Dermis microvascular lymphatic vessel endothelial cell (primary cell): ENCODE measurements at places on chromosomes 12 and 14. TPM values are rescaled to one million over a fixed set of nuclear protein-coding genes. Genes with fewer than 3 reads are reported as not detected.

DNA sequence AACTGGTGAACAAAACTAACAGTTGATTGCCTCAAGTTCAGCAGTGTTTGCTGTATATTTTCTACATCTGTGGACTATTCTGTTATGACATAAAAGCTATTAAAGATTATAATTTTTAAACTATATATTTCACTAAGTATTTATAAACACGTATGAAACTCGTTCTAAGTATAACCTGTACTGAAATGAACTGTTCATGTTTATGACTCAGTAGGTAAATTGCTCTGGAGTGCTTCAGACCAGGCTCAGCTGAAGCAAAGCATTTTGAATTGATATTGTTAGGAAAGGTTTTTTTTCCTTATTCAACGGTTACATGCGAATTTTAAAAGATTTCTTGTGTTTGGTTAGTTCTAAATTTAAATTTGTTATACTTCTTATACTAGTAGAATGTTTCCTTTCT lies 151.3 kb downstream of the RAD51B start:
- DNase-seq = no peak

DNA sequence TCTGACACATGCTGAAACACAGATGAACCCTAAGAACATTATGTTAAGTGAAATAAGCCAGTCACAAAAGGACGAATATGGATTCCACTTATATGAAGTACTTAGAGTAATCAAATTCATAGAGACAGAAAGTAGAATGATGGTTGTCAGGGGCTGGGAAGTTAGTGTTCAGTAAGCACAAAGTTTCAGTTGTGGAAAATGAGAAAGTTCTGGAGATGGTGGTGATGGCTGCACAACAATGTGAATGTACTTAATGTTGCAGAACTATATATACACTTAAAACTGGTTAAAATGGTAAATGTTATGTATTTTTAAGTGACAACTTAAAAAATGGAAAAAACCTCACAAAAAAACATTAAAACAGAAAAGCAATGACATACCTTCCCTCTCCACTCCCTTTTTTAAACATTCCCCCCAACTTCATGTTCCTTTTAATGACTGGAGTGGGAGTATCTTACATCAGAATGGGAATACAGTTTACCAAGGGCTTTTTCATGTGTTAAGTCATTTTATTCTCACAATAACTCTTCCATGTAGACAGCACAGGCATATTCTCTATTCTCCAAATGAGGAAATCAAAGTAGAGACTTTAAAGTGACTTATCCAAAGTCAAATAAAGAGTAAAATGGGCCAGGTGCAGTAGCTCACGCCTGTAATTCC lies 24.0 kb downstream of the BTBD7 start:
- no peak for DNase-seq

The PRIMA1 gene
- total RNA-seq = not detected in 2 replicates

The ITGA7 gene
- total RNA-seq = 0.13 and 0.26 TPM in 2 replicates

DNA sequence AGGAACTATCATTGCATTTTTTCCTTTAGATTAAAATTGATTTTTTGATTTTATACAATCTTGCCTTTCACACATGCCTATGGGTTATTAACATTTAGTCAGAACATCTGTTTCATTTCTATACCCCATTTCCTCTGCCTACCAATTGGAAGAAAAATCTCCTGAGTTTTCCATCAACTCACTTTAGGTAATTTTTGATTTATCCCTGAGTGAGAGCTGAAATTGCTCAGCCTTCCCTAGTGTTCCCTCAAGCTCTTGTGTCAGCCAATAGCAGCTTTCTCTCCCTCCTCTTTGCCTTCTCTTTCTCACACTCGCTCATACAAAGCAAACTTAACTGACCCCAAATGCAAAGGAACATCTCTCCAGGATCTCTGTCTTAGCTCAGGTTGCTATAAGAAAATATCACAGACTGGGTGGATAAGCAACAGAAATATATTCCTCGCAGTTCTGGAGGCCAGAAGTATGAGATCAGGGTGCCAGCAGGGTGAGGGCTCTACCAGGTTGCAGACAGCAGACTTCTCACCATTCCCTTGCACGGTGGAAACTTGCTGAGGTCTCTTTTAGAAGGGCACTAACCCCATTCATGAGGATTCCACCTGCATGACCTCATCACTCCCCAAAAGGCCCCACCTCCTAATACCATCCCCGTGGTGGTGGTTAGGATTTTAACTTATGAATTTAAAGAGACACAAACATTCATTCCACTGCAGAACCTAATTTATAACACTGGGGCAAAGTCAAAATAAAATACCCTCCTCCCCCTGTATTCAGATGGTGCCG lies 224.2 kb upstream of the SFSWAP start:
- DNase-seq = no peak

- DNase-seq = no peak
Observed at GRCh38 chr12:10701131-10701681, 21.9 kb downstream of the YBX3 start.

The CCDC196 gene
- not detected in 2 replicates for total RNA-seq

DNA sequence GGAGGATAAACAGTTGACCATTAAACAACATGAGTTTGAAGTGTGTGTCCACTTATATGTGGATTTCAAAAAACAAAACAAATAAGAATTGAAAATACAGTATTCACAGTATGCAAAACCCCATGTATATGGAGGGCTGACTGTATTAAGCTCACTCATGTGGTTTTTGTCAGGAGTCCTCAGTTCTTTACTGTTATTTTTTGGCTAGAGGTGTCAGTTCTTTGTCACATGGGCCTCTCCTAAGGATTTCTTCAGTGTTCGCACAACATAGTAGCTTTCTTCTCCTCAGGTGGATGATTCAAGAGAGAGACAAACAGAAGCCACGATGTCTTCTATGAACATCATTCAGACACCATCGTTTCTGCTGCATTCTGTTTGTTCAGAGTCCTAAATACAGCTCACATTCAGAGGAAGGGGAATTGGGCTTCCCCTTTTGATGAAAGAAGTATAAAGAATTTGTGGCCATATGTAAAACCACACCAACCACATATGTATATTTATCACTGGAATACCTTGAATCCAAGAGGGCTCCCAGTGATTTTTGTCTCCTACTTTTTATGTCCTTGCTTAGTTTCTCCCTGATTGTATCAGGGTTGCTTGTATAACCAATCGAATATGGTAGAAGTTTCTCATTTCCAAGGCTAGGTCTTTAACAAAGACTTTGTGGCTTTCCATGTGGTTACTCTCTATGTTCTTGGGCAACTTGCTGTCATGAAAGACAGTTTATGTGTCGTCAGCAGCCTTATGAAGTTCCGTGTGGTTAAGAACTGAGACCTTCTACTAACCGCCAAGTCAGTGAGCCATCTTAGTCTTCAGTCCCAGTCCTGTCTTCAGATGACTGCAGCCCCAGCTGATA lies 18.9 kb downstream of the MNAT1 start:
- DNase-seq = no peak

The LALBA gene
- total RNA-seq = not detected in 2 replicates

GRCh38 chr14:104687601-104688504 lies 1.6 kb upstream of the INF2 start:
- DNase-seq = no peak

GRCh38 chr14:29783556-29783955 lies 144.1 kb downstream of the PRKD1 start:
- DNase-seq = no peak

DNA sequence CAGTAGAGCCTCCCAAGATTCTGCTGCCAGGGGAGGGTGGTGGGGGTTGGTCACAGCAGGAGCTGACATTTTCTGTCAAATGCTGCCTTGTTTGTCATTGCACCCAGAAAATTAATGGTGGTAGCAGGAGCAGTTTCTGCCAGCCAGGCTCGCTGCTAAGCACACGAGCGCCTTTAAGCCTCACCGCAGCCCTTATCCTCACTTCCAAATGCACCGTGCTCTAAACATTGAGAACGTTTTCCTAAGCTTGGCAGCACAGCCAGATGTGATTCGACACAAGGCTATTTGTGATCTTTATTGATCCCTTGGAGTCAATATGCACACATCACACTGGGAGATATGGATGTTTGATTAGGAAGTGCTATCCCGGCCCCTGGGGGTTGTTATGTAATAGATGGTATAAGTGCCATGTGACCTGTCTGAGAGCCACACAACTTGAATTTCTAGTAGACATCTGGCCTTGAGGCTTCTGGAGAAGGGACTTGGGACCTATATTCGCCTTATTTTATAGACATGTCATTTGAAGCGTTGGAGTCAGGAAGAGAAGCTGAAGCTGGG lies 31.6 kb upstream of the BEGAIN start:
- DNase-seq = no peak

GRCh38 chr14:52918486-52918885 lies 32.4 kb downstream of the FERMT2 start:
- peak; percentile 96 for DNase-seq

GRCh38 chr14:32710731-32711680 lies 227.7 kb upstream of the NPAS3 start:
- peak; percentile 54 for DNase-seq

The P2RX7 gene
- total RNA-seq = 3.9 and 6.4 TPM in 2 replicates

DNA sequence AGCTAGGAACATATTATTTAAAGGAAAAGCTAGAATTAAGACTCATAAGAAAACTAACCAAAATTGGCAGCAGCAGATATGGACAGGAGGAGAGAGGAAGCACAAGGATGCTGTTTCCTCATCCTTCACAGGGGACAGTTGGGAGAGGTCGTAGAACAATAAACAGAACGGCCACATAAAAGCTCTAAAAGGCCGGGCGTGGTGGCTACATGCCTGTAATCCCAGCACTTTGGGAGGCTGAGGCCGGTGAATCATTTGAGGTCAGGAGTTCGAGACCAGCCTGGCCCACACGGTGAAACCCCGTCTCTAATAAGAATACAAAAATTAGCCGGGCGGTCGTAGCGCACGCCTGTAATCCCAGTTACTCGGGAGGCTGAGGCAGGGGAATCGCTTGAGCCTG lies 10.5 kb downstream of the TCL1B start:
- DNase-seq = peak; percentile 27

The DNAH10 gene
- under 0.01 TPM in 2 replicates for total RNA-seq

- DNase-seq = no peak
Observed at GRCh38 chr12:129887101-129887500, 16.7 kb downstream of the TMEM132D start.

- DNase-seq = no peak
Observed at GRCh38 chr12:38707648-38708047, 197.7 kb downstream of the CPNE8 start.

The WSCD2 gene
- not detected in 2 replicates for total RNA-seq

GRCh38 chr12:22578328-22578727 lies 34.0 kb upstream of the C2CD5 start:
- DNase-seq = no peak

GRCh38 chr14:28361486-28361885 lies 405.1 kb upstream of the FOXG1 start:
- no peak for DNase-seq

DNA sequence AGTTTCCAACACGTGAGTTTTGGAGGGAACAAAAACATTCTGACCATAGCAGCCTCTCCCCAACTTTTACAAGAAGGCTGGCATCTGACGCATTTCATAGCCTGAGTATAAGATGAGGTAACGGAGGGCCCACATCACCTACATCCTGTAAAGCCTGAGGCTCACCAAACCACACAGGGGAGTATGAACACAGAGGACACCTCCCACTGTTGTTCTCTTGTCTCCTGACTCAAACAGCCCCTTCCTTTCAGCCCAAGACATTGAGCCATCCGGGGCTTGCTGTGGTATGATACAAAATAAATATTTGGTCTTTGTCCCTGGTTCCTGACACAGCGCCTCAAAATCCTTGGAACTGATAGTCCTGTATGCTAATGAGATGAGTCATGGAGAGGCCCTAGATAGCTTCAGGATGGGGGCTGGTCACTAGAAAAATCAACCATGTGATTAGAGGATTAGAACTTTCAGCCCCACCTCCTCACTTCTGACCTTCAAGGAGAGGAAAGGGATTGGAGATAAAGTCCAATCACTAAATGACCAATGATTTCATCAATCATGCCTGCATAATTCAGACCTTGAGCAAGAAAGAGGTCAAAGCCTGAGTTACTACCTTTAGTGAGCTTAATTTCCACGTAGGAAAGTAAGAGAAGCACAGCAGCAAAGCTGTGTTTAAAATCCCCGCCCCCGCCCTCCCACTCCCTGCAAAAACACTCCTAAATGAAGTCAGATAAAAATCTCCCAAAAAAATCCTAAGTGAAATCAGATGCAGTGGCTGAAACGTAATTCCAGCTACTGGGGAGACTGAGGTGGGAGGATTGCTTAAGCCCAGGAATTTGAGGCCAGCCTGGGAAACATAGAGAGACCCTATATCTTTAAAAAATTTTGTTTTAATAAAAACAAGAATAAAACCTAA lies 236.4 kb downstream of the PCNX1 start:
- peak; percentile 38 for DNase-seq

The GNS gene
- total RNA-seq = 287 and 409 TPM in 2 replicates

DNA sequence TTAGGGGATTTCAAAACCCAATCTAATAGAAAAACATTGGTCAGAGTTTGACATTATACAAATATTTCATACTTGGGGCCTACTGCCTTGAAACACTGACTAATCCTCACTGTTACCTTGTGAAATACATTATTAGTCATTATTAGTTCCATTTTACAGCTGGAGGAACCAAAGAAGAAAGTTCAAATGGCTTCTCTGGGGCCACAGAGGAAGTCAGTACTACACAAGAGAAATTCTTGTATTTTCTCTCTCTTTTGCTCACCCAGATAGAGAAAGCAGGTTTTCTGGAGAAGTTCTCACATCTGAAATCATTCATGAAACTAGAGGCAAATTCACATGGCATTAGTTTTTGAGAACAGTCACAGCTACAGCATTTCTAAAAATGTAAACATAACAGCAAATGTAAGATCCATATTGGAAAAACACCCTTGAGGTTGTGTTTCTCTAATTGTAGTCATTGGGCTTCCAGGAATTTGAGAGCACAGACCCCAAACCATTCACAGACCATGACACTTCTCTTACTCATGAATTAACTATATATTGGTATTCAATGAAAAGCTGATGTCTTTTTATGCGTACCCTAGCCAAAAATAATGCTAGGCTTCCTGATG lies 83.0 kb downstream of the LLPH start:
- no peak for DNase-seq

The FBLN5 gene
- total RNA-seq = 0.26 and 0.89 TPM in 2 replicates

GRCh38 chr14:88005050-88005481 lies at the start of gene GPR65:
GPR65 (plus strand) TSS chr14:88005135; CDS start chr14:88010848, 5,713 bp downstream.
- no peak for DNase-seq

- DNase-seq = peak; percentile 19
Observed at GRCh38 chr12:92304371-92305055, 158.9 kb upstream of the BTG1 start.

GRCh38 chr12:108567406-108568337 lies 5.3 kb downstream of the ISCU start:
- no peak for DNase-seq

DNA sequence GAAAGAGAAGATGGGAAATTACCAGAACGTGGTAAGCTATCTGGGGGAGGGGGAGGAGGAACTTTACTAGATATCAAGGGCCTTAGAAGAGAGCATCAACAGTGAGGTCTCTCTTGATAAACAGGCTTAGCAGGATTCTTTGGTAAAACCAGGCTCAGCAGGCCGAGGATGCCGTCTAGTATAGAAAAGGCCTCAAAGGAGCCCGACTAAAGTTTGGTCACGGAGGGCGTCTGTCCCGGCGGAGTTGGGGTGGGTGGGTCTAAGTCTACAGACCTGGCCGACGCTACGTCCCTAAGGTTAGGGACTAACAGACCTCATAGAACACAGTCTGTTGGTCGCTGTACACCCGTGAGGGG lies 538 bp upstream of the TIGAR start:
- no peak for DNase-seq

The CLEC2A gene
- not detected in 2 replicates for total RNA-seq

The TSHR gene
- total RNA-seq = not detected in 2 replicates
